ENCODE measurements at places on chromosomes 5 and 9.

GRCh38 chr5:107500347-107500746 is 170.4 kb downstream of the EFNA5 start:
- H3K4me1 ChIP-seq = peaks cover 11% of the 10 kb centered on the region
- DNase-seq = no peak
- H3K4me3 ChIP-seq = no peak overlapping the region
- H3K27me3 ChIP-seq = peaks cover 7% of the 10 kb centered on the region

DNA sequence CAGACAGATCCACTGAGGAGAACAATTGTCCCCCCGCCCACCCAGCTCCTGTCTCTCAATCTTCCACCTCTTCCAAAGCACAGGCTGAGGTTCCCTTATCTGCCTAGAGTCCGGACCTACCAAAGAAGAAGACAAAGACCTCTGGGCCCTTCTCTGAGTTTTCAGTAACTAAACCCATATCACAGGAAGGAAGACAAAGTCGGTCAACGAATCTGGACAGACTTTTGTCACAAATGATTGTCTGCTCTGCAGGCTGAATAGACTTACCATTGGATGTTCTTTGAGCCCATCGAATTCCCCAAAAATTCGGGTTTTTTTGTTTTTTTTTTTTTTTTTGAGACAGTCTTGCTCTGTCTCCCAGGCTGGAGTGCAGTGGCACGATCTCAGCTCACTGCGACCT is 58.0 kb downstream of the C9orf50 start:
- DNase-seq = no peak
- peaks cover 12% of the 10 kb centered on the region for H3K27me3 ChIP-seq
- peaks cover 2% of the 10 kb centered on the region for H3K4me1 ChIP-seq
- no peak overlapping the region for H3K27ac ChIP-seq
- no peaks in the 10 kb centered on the region for H3K36me3 ChIP-seq

DNA sequence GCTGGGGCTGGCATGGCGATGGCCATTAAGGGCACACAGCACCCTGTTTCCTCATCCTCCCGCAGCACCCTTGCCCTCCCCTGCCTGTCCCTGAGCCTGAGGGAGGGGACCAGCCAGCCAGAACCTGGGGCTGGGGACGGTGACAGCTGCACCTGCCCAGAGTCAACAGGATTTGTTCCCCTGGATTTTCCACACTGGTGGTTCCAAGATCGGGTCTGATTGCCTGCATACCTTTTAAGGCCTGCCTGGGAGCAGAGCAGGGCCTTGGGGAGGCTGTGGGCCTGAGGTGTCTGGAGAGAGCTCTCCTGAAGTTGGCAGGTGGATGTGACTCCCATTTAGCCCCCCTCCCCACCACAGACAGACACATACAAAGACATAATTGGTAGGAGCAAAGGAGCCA is 61.0 kb upstream of the C5orf58 start:
- H3K27ac ChIP-seq = no peak overlapping the region
- no peaks in the 10 kb centered on the region for H3K4me1 ChIP-seq
- peaks cover 17% of the 10 kb centered on the region for H3K27me3 ChIP-seq
- no peak for DNase-seq

DNA sequence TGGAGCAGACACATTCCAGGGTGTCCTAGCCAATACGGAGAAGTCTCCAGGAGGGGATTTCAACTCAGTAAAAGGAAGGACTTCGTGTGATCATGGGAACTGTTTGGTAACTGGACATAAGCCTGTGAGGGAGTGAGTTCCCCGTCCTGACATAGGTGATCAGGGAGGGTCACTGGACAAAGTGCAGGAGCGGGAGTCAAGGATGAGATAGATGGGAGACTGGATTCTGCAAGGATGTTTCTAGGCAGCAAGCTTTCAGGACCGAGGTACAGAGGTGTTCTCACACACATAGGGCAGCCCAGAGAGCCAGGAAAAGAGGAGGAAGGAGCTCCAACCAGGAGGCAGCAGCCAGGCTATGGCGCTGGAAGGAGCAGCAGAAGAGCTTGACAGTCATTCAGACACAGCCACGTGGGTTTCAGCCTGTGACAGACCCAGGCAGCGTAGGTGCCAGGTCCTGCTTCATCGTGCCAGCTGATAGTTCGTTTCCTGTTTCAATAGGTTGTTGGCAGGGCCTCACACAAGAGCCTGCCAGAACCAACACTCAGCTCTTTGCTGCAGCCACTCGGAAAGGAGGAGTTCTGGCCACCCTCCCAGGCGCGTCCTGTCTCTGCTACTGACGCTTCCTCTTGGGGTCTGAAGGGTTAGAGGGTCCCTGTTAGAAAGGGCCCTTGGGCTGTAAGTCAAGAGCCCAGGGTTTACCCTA is 84.1 kb downstream of the AMBP start:
- H3K27me3 ChIP-seq = peaks cover 4% of the 10 kb centered on the region
- no peak for DNase-seq
- H3K4me1 ChIP-seq = no peaks in the 10 kb centered on the region

GRCh38 chr5:56060276-56061110 is 65.7 kb upstream of the IL6ST start:
- H3K4me3 ChIP-seq = peak overlapping the region; percentile 5
- H3K27me3 ChIP-seq = peaks cover 5% of the 10 kb centered on the region
- peaks cover 55% of the 10 kb centered on the region for H3K4me1 ChIP-seq
- peak; percentile 45 for DNase-seq
- H3K27ac ChIP-seq = peak overlapping the region; percentile 25

GRCh38 chr9:97985058-97985861 is 2.1 kb downstream of the ANP32B start:
- peak overlapping the region; percentile 87 for H3K4me3 ChIP-seq
- peaks cover 8% of the 10 kb centered on the region for H3K36me3 ChIP-seq
- peaks cover 62% of the 10 kb centered on the region for H3K4me1 ChIP-seq
- peak overlapping the region; percentile 83 for H3K27ac ChIP-seq
- peak; percentile 28 for DNase-seq

- no peaks in the 10 kb centered on the region for H3K27me3 ChIP-seq
- no peak for DNase-seq
- H3K4me3 ChIP-seq = no peak overlapping the region
- peaks cover 3% of the 10 kb centered on the region for H3K36me3 ChIP-seq
These were observed 140.5 kb downstream of the SNX18 start for GRCh38 chr5:54658010-54658409.

DNA sequence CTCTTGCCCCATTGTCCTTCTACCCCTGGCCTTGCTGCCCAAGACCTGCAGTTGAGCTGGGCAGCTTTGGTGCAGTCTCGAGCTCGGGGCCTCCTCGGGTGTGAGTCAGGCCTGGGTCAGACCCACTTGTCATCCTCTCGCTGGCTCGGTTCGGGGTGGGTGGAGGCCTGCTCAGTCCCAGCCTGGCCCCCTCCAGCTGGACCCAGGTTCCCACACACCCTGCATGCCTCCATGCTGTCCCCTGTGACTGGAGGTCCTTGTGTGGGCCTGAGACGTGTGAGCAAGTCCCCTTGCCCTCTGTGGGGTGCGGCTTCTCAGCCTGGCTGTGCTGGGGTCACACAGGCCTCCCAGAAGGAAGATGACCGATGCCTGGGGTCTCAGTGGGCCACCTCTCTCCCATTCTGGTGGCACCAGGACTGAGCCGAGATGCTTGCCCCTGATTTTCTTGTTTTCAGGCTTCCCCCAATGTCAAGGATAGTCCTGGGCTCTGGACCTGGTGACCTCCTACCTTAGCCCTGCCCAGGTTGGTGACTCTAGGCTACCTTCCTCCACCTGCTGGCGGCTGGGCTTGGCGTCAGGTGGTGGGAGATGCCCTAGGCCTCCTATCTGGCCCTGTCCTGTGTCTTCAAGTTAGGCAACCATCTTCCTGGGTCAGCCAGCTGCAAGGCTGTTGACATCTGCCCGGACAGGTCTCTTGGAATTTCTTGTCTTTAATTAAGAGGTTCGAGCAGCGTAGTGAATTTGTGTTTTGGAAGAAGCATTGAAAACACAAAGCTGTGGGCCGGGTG is 15.1 kb downstream of the WNK2 start:
- H3K27me3 ChIP-seq = peaks cover 8% of the 10 kb centered on the region
- no peak for DNase-seq
- no peaks in the 10 kb centered on the region for H3K36me3 ChIP-seq

GRCh38 chr5:132704875-132705274 is 31.1 kb downstream of the IL4 start:
- no peak overlapping the region for H3K4me3 ChIP-seq
- H3K27me3 ChIP-seq = no peaks in the 10 kb centered on the region
- H3K36me3 ChIP-seq = peaks cover 49% of the 10 kb centered on the region
- no peak overlapping the region for H3K27ac ChIP-seq

GRCh38 chr9:99307851-99308250 is 85.8 kb downstream of the SEC61B start:
- no peaks in the 10 kb centered on the region for H3K36me3 ChIP-seq
- H3K4me1 ChIP-seq = no peaks in the 10 kb centered on the region
- H3K27me3 ChIP-seq = peaks cover 9% of the 10 kb centered on the region
- no peak for DNase-seq
- no peak overlapping the region for H3K27ac ChIP-seq

DNA sequence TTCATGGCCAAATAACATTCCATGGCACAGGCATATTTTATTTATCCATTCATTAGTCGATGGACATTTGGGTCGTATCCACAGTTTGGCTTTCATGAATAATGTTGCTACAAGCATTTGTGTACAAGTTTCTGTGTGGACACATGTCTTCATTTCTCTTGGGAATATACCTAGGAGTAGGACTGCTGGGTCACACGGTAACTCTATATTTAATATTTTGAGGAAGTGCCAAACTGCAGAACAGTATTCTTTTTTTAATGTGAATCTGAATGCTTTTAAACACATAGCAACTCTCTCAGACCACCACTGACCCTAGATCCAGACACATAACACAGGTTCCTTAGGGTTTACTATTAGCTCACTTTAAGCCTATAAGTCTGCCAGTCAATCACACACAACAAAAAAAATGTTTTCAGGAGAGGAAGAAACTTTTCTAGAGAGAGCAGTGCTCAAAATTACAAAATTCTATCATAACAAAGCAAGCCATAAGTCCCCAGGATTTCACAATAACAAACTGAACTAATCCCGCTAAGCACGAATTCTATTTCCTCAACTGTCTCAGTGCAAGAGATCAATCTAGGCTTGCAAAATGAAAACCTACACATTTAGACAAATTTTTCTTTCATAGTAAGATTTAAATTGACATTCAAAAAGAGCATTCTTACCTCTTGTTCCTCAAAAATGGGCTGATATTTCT is 41.8 kb upstream of the GABBR2 start:
- no peak overlapping the region for H3K4me3 ChIP-seq
- H3K27me3 ChIP-seq = no peaks in the 10 kb centered on the region
- no peak for DNase-seq
- no peaks in the 10 kb centered on the region for H3K36me3 ChIP-seq
- no peak overlapping the region for H3K27ac ChIP-seq
- H3K4me1 ChIP-seq = no peaks in the 10 kb centered on the region

DNA sequence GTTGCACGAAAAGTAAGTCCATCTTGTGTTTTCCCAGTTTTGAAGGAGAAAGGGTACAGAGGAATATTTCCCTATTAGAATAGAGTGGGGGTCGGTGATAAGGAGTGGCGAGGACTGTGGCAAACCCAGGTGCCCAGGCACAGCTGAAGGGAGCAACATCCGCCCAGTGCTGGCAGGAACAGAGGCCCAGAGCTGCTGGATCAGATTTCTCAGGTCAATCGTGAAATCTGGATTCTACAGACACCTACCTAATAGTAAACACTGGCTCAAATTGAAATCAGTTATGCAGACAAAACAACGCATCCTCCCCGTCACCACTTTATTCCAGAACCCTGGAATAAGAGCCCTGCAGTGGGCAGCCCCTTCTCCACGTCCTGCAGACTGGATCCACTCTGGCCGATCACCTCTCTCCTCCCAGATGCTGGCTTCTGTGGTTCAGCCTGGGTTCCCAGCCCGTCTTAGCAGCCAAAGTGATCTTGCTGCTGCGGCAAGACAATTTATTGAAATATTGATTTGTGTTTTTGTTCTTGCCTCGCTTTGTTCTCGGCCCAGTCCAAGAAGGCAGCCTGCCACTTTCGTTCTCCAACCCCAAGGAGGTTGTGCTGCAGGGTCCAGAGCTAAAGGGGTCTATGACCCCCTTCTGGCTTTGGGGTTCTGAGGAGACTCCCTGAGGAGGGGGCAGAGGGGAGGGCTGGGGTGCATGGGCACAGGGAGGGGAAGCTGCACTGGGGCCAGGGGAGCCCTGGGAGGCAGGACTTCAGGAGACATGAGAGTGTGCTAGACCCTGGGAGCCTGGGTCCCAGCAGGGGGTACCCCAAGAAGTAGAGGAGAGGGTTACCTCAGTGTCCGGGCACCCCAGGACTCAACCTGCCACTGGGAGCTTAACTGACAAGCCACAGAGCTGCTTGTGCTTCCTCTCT is 103.3 kb downstream of the ZNF354C start:
- no peaks in the 10 kb centered on the region for H3K4me1 ChIP-seq
- no peak overlapping the region for H3K27ac ChIP-seq
- H3K27me3 ChIP-seq = peaks cover 3% of the 10 kb centered on the region
- no peaks in the 10 kb centered on the region for H3K36me3 ChIP-seq
- no peak for DNase-seq

DNA sequence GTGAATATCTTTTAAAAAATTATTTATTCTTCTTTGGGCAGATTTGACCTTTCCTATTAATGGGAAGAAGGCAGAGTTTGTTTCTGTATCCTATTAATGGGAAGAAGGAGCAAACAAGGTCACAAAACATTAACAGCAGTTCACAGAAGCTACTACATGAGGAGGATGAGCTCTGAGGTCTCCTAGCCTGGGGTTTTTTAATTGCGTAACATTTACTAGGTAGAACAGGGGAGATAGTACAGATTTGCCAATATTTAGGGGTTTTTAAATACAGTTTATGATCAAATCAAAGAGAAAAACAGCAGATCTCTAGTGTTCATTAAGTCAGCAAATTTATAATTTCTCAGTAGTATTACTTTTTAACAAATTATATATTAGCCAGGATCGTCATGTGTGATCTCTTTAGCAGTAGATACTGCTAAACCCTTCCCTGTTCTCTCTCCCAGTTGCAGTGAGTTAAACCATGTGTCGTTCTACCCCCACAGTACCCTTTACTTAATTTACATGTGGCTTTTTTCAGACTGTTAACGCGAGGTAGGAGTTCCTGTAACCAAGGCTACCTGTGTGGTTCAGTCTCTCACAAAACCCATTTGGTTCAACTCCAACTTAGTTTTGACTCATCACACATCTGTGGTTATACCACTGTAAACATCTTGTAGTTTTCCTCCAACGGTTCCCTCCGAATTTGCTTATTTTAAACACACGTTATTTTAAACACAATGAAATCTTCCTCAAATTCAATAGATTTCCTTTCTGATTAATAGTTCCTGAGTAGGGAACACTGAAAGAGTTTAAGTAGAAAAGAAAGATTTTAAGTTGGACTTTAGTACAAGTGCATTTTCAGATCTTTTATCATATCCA is 13.3 kb downstream of the SLC25A46 start:
- H3K36me3 ChIP-seq = peaks cover 49% of the 10 kb centered on the region
- peak overlapping the region; percentile 64 for H3K4me3 ChIP-seq
- peaks cover 60% of the 10 kb centered on the region for H3K4me1 ChIP-seq
- H3K27me3 ChIP-seq = no peaks in the 10 kb centered on the region

GRCh38 chr5:159545156-159545555 is 214.9 kb upstream of the IL12B start:
- no peak overlapping the region for H3K27ac ChIP-seq
- H3K36me3 ChIP-seq = peaks cover 3% of the 10 kb centered on the region

DNA sequence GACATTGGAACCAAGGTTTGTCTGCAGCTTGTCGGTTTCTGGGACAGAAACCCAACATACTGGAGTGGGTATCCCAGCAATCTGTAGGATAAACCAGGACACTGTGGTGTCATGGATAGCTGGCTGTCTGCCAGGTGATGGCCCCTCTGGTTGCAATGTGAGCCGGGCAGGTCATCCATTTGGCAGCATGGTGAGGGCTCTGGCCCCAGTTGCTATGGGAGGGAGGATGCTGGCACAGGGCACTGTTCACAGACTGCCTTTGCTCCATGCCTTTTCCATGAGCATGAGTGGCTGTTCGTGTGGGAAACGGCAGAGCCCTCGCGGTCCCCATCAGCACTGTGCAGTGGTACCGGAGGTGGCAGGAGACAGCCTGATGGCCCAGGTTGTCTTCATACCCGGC is 6.4 kb downstream of the S1PR3 start:
- H3K27ac ChIP-seq = no peak overlapping the region
- peaks cover 25% of the 10 kb centered on the region for H3K27me3 ChIP-seq
- no peak overlapping the region for H3K4me3 ChIP-seq
- peaks cover 6% of the 10 kb centered on the region for H3K4me1 ChIP-seq

Data from activated T-helper 1 cell treated with anti-CD3 and anti-CD28 coated beads, Interleukin-12 subunit alpha, Interleukin-12 subunit beta, Interleukin-2, Interleukin-4 antibody, amounts not matched to agents 30 ng/mL and 10 ng/mL and 1 ng/mL, durations not matched to agents 14 hours and 24 hours and 36 hours (primary cell).